ENCODE measurements at places on chromosomes 11 and 22. TPM values are rescaled to one million over a fixed set of nuclear protein-coding genes. Genes with fewer than 3 reads are reported as not detected.

GRCh38 chr11:108199446-108200321, 22.8 kb downstream of the NPAT start:
- peak; percentile 82 for DNase-seq

The CDCA5 gene
- 14.6 TPM for total RNA-seq

GRCh38 chr11:107018902-107019493, 722 bp upstream of the GUCY1A2 start:
- DNase-seq: peak; percentile 83

GRCh38 chr22:27045103-27045947, 387.9 kb downstream of the MIAT start:
- peak; percentile 45 for DNase-seq

All from cardiac muscle cell (in vitro differentiated cells and primary cell).